Posterior vena cava (tissue), 2 donors: ENCODE measurements at places on chromosomes 12 and 14. TPM values are rescaled to one million over a fixed set of nuclear protein-coding genes. Genes with fewer than 3 reads are reported as not detected.

GRCh38 chr12:94980577-94980976 lies 22.9 kb downstream of the NDUFA12 start:
- DNase-seq: no peak

DNA sequence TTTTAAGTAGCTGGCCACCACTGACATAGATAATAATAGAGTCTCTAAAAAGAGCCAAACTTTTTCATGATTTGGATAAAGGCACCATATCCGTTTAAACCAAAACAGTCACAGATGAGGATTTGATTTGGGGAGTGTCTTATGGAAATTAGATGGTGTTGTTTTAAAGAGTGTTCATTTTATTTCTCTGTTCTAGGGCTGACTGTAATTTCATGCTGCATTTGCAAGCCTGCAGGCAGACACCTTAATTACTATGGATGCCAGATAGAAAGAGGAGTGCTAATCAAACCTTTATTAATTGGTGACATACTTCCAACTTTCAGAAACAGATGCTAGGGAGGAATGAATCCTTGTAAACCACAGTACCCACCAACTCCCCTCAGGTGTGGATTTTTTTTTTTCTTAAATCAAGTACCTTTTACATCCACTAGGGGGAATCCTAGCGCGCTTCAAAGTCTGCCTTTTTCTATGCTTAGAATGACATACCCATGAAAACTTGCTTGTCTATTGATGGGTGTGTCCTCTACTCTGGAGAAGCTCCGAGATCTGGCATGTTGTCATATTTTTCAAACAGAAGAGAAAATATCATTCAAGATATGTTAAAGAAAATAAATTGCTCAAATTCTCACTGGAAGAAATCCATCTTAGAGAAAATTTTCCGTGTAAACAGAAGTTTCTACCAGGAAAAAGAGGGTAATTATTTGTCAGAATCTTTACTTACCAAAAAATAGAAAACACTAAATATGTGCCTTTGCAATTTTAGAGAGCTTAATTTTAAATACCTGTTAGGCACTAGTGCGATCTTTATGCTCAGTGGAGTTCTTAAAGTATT lies 14.2 kb upstream of the PLXNC1 start:
- DNase-seq: no peak

- DNase-seq: peak; percentile 58
Observed at GRCh38 chr14:104603711-104604401, 716 bp downstream of the TMEM179 start.

KRT75 gene
- not detected for total RNA-seq

DNA sequence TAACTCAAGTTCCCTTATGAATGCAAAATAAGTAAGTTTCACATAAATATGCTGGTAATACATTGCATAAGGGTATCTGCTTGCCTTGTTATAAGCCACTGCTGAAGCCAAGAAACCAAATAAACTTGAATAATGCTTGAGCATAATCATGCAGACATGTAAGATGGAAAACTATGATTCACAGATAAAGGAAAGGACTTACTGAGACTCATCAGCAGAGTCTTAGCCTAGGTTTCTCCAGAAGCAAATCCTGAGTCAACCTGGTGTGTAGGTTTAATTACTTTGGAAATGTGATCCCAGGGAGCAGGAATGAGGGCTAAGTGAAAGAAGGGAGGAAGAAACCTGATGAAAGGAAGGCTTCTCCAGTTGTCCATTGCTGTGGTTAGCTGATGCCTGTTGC lies 107.7 kb upstream of the BTG1 start:
- DNase-seq: no peak

ARMH4 gene
- 9.2 TPM for total RNA-seq

LMNTD1 gene
- total RNA-seq: not detected

- DNase-seq: peak; percentile 91
Observed at GRCh38 chr12:8698132-8698851, 501 bp downstream of the RIMKLB start.

- no peak for DNase-seq
Observed at GRCh38 chr14:48723841-48724495, 862.2 kb downstream of the RPS29 start.

KLRC1 gene
- total RNA-seq: not detected

- no peak for DNase-seq
Observed at GRCh38 chr14:81509838-81510452, 23.7 kb downstream of the SEL1L start.

TAS2R50 gene
- 3.2 TPM for total RNA-seq

- DNase-seq: no peak
Observed at GRCh38 chr14:21041676-21042433, at the start of gene RNASE7. Gene RNASE7 (plus strand): TSS chr14:21042362. CDS start chr14:21042993, 631 bp downstream.

- no peak for DNase-seq
Observed at GRCh38 chr14:94079891-94080620, 946 bp downstream of the DDX24 start.

DNA sequence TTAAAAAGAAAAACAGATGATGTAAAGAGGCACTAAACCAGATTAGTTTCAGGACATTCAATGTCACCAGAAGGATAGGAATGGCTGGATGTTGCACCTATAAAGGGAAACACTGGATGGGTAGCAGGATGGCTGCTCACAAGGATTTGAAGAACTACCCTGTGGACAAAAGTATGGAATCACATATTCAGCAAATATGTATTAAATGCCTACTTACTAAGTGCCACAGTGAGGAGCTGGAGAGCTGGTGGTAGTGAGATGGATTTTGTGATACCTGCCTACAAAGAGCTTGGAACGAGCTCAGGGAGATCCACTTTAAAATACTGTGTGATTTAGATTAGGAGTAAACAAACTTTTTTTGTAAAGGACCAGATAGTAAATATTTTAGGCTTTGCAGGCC lies 316.2 kb downstream of the PAWR start:
- DNase-seq: no peak

- no peak for DNase-seq
Observed at GRCh38 chr12:78571953-78572352, 292.6 kb upstream of the SYT1 start.

JAG2 gene
- 13.0 TPM for total RNA-seq

DNA sequence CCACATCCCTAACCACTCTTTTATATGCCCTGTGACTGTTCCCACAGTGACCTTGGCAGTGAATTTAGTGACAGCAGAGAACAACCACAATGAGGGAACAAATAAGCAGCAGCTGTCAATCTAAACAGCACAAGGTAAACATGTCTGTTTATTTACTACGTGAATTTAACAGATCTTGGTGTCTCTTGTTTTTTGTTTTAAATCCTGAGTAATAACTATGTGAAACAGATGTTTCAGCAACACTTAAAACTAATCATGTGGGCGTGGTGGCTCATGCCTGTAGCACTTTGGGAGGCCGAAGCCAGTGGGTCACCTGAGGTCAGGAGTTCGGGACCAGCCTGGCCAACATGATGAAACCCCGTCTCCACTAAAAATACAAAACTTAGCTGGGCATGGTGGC lies 17.0 kb upstream of the CFAP54 start:
- DNase-seq: no peak

PRPH gene
- total RNA-seq: 0.32 TPM

DNA sequence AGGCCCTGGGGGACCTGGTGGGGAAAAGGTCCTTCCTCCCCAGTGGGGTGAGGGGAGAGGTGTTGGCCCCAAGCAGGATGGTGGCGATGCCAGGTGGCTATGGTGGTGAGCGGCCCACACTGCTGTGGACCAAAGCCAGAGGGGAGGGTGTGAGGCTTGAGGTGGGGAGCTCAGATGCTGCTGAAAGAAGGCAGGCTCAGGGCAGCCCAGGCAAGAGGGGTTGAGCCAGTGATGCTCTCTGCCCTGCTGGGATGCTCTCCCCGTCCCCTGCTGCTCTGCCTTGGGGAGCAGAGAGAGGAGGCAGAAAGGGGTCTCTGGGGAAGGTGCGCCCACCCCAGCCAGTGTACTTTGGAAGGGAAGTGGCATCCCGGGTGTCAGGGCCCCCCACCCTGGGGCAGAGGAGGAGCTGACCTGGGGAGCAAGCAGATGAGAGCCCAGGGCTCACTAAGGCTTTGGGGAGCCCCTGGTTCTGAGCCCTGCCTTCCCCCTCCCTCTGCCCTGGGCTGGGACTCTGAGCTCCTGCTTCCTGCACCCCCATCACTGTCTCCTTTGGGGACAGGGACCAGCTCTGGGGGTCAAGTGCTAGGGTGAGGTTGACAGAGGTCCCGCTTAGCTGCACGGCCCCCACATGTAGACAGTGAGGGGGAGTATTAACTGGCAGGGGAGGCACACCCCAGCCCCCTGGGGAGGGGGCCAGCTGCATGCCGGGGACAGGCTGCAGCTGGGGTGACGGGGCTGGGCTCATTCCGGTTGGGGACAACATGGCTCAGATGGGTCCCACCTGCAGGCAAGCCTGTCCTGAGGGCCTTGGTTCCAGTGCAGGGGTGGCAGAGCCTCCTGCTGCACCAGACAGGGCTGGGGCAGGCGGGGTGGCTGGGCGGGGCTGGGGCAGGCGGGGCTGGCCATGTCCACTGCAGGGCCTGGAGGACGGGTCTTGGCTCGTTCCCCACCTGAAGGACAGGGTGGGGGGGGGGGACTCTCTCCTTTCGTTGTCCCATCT lies 124.4 kb downstream of the KIF26A start:
- DNase-seq: peak; percentile 65

DNA sequence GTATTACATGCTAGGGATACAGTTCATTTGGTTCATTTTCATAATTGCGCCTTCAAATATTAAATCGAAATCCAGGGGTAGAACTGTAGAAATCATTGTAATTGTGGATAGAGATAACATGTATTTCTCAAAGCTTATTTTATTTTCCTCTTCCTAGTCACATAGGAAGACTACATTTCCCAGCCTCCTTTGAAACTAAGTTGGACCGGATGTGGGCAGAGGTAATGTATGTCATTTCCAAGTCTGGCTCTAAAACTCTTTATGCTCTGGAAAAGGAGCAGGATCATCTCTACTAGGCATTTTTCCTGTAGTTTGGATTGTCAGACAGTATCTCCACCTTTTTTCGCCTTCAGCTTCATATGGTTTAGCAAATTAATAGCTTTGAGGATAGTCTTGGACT lies 70.1 kb upstream of the CRY1 start:
- no peak for DNase-seq

DNA sequence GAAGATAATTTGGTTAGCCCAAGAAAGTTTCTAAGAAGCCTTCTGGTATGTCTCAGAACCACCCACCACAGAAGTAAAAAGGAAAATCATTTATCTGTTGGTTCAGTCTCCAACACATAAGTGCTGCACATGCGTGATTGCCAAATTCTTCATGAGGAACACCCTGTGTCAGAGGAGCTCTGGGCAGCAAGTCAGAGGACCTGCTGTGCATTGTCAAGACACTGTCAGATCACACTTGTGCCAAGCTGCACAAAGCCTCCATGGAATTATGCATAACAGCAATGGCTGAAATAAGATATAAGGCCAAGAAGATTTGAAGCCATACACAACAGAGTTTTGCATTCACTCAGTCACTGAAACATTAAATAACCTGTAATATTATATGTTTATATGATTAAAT lies 1304.7 kb upstream of the FLRT2 start:
- no peak for DNase-seq

DNA sequence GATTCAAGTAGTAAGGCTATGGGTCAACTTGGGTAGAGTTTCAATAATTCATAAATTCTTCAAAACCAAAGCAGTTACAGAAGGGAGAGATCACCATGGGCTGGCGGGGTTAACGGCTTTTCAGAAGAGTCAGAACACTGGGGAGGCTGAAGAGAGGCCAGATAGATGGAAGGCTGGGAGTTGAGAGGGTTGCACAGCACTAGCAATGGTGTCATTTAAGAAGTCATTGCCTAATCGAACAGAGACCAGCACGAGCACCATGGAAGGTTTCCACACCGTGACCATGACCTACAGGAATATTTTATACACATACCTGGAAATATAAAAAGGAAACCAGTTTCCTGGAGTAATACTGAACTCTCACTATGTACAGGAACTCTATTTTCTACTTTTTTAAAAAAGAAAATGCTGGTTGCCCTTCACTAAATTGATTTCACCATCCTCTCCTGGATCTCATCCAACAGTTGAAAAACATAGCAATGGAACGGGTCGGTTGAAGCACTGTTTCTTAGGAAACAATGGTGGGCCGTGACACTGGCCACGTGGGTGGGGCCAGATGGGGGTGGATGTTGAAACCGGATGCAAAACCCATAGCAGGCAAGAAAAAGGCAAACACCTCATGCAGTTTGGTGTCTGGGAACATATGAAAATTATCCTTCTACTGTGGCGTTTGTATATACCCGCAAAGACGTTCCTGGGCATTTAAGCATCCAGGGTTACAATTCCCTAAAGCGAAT lies 38.0 kb upstream of the RIN3 start:
- no peak for DNase-seq

MFAP5 gene
- total RNA-seq: 61.0 TPM

DNA sequence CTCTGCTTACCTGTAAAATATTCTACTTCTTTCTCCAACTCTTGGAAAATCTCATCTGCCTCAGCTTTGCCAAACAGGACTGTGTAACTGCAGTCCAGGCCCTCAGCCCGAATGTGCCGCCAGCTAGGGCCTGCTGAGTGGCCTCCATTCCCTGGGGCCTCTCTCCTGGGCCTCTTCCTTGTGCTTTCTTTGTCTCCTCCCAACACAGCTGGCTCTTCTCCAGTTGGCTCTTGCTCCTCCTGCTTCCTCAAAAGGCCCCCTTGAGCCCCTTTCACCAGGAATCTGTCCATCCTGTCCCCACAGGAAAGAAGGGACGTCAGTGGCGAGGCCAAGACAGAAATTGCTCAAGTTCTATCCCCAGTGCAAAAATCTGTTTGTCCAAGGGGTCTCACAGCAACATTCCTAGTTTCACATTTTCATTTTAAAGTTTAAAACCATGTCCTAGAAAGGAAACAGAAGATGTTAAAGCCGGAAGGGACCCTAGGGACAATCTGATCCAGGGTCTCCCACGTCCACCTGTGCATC lies 713 bp downstream of the ALKBH2 start:
- no peak for DNase-seq

B3GNT4 gene
- total RNA-seq: 0.10 TPM

DNA sequence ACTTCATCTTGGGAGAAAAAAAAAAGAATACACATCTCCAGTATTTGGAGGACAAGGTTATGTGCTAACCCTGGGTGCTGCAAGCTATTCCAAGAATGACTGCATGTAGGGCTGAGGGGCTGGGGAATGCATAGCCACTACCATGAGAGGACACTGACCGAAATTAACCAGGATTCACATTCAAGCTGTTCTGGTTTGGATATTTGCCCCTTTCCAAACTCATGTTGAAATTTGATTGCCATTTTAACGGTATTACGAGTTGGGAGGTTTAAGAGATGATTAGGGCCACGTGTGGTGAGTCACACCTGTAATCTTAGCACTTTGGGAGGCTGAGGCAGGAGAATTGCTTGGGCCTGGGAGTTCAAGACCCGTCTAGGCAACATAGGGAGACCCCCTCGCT lies 18.5 kb upstream of the MARK3 start:
- DNase-seq: no peak

- peak; percentile 95 for DNase-seq
Observed at GRCh38 chr12:110698171-110698902, 9.4 kb upstream of the HVCN1 start.

GRCh38 chr14:33347796-33348195 lies 409.1 kb downstream of the NPAS3 start:
- no peak for DNase-seq

DNA sequence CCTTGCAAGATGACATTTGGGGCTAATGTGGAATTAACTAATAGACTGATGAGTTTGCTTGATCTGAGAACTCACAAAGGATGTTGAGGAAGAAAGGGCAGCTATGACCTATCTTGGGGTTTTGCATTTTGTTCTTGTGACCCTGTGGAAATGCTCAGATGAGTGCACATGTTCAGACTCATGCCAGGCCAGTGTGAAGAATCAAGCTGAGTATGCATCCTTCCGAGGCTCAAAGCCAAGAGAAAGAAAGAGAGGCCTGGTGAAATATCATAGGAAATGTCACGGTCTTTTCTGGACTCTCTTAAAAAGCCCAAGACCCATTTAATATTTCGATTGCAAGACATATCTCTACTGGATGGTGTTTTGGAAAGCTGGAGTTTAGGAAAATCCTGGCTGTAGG lies 96.3 kb downstream of the CACNA1C start:
- DNase-seq: no peak

WNT1 gene
- not detected for total RNA-seq
